ENCODE measurements at places on chromosomes 12 and 14.

DNA sequence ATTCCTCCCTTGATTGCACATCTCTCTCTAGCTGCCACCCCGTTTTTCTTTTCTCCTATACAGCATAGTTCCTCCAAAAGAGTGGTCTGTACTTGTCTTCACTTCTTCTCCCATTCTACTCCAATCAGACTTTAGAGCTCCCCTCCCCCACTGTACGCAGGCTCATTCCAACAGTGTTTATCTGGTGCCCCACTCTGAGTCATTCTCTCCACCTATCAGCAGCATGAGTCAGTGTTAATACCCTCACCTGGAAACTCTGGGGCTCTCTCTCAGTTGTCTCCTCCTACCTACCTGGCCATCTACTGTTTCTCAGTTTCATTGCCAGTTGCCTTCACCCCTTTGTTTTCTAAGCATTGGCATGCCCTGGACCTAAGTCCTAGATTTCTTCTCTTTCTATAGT is 175.1 kb upstream of the ARHGAP5 start:
- DNase-seq, result no peak

GRCh38 chr14:85501751-85502150 is 28.2 kb upstream of the FLRT2 start:
- no peak for DNase-seq

GRCh38 chr12:15644700-15645099 is 144.5 kb downstream of the EPS8 start:
- DNase-seq, result no peak

- DNase-seq, result no peak
These were observed 365.7 kb downstream of the LRIG3 start for GRCh38 chr12:58554522-58555157.

All from hippocampal formation (tissue), 2 donors.